CD4-positive, alpha-beta T cell treated with Interleukin-12 subunit alpha and Interleukin-12 subunit beta, for 1 hour (primary cell): ENCODE measurements at places on chromosomes 12 and 14.

DNA sequence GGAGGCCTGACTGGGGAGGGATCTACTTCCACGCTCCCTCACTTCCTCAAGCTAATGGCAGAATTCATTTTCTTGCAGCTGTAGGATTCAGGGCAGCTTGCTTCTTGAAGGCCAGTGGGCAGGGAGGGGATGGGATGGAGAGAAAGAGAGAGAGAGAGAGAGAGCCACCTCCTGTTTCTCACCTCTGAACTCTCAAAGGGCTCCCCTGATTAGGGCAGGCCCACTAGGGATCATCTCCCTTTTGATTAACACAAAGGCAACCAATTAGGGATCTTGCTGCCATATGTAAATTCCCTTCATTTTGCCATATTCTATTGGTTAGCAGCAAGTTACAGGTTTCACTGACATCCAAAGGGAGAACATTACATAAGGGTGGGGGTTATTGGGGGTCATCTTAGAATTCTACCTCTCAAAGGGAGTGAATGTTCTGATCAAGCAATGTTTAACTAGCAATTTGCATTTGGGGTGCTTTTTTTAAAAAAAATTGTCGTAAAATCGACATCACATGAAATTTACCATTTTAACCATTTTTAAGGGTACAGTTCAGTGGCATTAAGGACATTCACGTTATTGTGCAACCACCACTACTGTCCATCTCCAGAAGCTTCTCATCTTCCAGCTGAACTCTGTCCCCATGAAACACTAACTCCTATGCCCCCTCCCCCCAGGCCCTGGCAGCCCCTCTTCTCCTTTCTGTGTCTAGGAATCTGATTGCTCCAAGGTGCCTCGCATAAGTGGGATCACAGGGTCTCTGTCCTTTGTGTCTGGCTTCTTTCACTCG is 47.3 kb upstream of the NCOR2 start:
- no peak for DNase-seq

GRCh38 chr12:125015680-125016310 is 22.4 kb downstream of the BRI3BP start:
- DNase-seq: no peak

GRCh38 chr12:93663006-93663728 is 14.0 kb upstream of the CRADD start:
- no peak for DNase-seq

DNA sequence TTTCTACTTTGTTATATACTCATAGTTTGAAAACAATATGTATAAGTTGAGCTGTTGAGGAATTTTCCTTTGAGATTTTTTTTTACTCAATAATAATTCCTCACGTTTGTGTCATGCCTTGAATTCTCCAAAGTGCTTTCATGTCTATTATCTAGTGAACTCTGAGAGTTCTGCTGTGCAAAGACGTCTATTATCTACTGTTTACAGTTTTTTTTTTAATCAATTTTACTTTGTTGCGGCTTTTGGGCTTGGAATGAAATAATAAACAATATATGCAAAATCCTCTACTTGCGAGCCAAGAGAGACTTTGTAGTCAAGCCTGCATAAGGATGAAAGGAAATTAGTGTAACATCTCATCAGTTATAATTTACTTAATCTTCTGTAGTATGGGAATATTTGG is 107.2 kb upstream of the FRMD6 start:
- DNase-seq: no peak

GRCh38 chr14:44657203-44657602 is 150.1 kb upstream of the FSCB start:
- DNase-seq: no peak

DNA sequence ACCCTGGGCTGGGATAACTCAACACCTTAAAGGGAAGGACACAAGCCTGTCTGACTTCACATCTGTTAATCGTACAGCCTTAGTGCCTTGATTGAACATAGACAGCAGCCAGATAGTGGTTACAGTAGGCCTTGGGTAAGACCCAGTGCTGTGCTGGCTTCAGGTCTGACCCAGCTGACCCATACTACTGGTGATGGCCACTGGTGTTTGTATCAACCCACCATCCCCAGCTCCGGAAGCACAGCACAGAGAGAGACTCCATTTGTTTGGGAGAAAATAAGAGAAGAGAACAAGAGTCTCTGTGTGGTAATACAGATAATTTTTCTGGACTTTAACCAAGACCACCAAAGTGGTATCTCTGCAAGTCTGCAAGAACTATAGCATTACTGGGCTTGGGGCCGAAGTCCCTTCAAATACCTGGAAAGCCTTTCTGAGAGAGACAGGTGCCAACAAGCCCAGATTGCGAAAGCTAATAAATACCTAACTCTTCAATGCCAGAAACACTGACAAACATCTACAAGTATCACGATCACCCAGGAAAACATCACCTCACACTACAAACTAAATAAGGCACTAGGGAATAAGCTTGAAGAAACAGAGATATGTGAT is 330.1 kb upstream of the GARIN2 start:
- DNase-seq: no peak

DNA sequence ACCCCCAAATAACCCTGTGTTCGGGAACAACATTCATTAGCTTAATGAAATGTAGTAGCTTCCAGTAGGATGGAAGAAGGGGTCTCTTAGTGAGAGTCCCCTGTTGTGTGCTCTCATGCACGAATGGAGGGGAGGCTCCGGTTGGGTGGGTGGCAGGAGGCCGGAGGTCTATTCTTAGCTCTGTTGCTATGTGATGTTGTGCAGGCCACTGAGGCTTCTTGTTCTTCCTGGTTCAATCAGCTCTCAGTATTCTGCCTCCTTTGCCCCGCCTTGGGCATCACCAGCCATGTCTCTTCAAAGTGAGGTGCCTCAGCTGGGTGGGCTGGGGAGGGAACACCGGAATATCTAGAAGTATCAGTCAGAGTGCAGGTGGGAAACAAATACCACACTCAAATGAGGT is 50.8 kb downstream of the KCNA1 start:
- DNase-seq: no peak

DNA sequence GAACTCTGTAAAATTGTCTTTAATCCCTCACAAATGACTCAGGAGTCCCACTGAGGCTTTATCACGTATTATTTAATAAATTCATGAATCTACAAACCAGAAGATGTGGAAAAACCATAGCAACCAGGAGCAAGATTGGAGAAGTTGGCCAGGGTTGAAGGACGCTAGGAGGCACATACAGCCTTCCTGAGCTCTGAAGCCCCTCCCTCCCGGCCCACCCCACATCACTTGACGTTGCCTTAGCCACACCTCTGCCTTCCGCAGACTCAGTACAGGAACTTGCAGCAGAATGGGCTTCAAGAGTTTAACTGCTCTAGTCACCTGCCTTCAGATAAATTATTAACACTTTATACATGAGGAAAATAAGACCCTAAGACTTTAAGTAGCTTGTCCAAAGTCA is 33.9 kb downstream of the SLC35F4 start:
- no peak for DNase-seq

DNA sequence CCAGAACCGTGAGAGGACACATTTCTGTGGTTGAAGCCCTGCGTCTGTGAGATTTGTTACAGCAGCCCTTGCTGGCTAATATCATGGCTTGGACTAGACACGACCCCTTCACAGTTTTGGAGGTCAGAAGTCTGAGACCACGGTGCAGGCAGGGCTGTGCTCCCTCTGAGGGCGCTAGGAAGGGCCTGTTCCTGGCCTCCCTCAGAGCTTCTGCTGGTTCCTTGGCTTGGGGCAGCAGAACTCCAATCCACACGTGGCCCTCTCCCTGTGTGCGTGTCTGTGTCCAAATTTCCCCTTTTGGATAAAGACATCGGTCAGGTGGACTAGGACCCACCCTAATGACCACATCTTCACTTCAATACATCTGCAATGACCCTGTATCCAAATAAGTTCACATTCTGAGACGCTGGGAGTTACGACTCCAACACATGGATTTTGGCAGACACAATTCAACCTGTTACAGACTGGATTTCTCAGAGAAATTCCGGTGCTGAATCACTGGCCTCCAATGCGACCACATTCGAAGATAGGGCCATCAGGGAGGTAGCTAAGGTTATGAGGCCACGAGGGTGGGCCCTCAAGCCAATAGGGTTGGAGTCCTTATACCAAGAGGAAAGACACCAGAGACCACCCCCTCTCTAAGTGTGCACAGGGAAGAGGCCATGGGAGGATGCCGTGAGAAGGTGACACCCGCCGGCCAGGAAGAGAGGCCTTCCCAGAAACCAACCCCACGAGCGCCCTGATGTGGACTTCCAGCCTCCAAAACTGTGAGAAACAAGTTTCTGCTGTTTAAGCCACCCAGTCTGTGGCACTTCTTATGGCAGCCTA is 43.6 kb upstream of the PPP2R5C start:
- DNase-seq: no peak

DNA sequence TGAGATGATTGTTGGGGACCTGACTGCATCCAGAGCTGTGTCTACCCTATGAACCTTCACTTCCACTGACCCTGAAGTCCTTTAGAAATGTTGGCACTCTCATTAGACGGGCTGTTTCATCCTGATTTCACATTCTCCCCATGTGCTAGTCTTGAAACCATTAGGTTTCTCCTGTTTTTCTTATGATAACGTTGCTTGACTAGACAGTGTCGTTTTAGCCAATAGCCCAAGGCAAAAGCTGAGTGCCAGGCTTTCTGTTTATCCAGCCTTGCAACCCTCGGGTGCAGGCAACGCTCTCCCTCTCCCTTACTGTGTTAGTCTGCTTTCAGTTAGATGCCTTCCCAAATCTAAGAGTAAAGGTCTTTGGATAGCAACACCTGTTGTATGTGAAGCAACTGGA is 30.1 kb downstream of the DACT1 start:
- DNase-seq: no peak

DNA sequence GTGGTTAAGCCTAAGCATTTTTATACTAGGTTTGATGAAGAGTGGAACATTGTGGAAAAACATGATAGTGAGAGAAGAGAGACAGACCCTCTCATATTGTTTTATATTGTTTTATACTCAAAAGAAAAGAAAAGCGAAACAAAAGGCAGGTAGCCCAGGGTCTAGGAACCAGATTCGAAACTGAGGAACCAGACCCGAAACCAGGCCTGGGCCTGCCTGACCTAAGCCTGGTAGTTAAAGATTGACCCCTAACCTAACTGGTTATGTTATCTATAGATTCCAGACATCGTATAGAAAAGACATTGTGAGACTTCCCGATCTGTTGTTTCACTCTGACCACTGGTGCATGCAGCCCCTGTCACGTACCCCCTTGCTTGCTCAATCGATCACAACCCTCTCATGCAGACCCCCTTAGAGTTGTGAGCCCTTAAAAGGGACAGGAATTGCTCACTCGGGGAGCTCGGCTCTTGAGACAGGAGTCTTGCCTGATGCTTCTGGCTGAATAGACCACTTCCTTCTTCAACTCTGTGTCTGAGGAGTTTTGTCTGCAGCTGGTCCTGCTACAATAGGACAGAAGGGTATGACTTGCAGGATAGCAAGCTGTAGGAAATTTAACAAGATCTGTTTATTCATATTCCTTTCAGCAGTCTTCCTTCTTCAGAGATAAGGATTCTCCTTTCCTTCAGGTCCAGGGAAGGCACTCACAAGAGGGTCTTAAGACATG is 147.1 kb upstream of the PLEKHA5 start:
- no peak for DNase-seq

DNA sequence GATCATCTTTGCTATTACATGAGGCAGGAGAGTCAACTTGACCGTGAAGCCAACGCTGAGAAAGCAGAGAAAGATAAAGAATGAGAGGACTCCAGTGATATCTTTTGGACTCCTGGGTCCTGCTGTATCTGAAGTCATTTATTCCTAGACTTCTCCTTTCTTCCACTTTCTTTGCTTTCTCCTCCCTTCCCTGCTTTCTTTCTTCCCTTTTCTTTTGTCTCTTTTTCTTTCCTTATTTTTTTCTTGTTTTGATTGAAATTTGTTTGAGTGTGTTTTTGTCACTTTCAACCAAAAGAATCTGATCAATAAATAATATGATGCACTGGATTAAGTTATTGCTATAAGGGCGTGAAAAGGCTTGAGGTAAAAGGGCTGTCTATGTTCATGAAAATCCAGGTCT is 13.4 kb upstream of the GALNT6 start:
- no peak for DNase-seq

DNA sequence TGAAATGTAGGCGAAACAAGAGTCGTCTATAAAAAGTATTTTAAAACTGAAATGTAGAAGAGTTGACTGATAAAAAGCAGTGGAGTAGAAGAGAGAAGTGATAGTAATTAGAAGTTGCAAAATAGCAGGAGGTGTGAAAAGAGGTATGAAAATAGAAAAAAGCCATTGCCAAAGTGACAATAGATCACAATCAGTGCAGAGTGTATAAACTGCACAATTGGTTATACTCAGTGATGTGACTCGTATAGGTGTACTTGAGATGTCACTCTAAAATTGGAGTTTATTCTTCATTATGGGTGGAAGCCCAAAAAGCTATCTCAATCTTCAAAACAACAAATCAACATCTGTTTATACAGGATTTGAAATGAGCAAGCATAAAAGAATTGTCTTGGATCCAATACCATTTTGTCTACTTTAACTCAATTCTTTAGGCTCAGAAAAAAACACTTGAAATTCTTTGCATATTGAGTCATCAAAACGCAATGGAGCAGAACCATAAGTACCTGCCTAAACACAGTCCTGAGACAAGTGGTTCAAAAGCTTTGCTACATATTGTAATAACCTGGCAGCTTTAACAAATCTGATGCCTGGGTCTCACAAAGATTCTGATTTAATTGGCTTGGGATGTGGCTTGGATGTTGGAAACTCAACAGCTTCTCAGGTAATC is 8.8 kb downstream of the IKBIP start:
- no peak for DNase-seq

GRCh38 chr14:20622816-20623291 is 18.6 kb downstream of the OR6S1 start:
- no peak for DNase-seq
